EH (cell line): ENCODE measurements at places on chromosomes 7 and 10.

DNA sequence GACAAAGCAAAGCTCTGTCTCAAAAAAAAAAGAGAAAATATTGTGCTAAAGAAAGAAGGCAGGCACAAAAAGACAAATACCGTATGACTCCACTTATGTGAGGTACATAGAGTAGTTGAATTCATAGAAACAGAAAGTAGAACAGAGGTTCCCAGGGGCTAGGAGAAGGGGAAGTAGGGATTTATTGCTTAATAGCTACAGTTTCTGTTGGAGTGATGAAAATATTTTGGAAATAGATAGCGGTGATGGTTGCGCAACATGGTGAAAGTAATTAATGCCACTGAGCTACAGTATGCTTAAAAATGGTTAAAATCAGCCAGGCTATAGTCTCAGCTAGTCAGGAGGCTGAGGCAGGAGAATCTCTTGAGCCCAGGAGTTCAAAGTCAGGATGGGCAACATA, 18.5 kb upstream of the NPFFR1 start:
- DNase-seq, result peak; percentile 48

DNA sequence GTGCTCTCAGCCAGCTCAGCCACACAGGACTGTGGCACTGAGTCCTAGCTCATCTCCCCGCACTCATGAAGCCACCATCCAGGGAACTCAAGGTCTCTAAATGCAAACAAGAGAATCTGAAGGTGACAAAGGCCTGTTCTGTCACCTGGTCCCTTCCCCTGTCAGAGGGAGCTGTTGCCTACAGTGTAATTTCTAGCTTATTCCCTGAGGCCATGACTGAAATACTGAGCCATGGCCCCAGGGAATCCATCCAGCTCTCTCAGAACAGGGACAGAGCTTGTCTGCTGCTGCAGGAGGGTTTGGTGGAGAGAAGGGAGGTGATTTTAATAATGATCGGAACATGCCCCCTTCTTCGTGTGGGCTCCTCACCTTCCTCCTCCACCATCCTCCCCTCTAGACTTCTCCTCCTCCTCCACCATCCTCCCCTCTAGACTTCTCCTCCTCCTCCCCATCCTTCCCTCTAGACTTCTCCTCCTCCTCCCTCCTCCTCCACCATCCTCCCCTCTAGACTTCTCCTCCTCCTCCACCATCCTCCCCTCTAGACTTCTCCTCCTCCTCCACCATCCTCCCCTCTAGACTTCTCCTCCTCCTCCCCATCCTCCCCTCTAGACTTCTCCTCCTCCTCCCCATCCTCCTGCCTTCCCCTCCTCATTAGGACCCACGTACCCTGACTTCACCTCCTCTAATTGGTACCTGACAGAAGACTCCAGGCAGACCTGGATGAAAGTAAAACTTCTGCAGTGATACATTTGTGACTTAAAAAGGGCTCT, 338.0 kb upstream of the MKI67 start:
- peak; percentile 14 for DNase-seq

- peak; percentile 18 for DNase-seq
Observed at GRCh38 chr10:76998451-76998850, 639.2 kb downstream of the KCNMA1 start.

GRCh38 chr7:16774294-16774693, 20.7 kb downstream of the TSPAN13 start:
- DNase-seq, result no peak

DNA sequence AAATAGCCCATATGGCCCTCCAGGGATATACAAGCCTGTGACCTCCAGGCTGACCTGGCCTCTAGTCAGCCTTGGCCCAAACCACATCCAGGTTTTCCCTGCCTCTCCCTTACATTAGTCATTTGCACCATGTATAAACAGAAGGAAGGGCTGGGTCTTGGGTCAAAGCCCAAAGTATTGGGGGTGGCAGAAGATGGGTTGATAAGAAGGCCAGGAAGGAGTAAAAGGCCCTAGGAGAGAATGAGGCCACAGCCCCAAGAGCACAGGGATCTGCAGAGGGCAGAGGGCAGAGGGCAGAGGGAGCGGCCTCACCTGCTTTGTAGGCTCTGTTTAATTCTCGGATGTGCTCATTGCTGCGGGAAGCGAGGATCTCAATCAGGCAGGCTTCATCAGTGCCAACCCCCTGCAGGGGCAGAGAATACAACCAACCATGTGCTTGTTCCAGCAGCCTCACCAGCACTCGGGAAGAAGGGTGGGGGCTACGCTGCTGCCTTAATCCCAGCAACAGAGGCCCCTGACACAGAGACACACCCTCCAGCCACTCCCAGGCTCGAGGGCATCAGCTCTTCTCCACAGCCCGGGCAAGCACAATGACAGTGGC, 31.3 kb downstream of the PLAC9 start:
- DNase-seq, result peak; percentile 90

GRCh38 chr7:4042402-4043045, 639.6 kb upstream of the FOXK1 start:
- no peak for DNase-seq

DNA sequence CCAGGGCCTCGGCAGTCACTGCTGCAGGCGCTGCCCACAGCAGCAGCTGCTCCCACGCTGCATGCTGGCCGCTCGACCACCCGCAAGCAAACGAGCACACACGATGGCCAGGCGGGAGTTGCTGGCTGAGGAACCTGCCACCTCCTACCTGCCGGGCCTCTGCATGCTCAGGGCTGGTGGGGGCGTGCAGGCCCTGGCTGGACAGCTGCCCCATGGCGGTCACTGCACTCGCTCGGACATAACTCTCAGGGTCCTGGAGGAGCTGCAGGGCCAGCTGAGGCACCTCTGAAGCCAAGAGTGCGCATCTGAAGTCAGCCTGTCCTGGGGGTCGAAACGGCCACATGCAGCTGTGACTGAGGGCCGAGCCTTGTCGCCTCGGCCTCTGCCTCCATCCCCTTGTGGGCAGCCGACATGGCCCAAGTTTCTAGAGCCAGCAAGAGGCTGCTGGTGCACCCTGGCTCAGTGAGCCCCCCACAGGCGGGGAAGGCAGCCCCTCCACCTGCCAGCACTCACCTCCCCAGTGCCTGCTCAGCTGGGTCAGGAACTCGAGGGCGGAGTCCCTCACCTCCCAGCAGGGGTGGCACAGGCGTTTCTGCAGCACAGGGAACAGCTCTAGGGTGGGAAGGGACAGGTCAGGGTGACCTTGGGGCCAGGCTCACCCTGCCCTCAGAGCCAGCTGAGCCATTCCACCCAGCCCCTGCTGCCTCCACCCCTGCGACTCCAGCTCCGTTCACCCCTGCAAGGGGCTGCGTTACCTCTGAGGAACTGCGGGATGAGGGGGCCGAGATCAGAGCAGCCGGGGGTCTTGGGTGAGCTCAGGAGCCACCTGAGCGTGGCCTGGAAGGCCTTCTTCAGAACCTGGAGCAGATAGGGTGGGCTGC, 16.1 kb downstream of the BRAT1 start:
- no peak for DNase-seq

DNA sequence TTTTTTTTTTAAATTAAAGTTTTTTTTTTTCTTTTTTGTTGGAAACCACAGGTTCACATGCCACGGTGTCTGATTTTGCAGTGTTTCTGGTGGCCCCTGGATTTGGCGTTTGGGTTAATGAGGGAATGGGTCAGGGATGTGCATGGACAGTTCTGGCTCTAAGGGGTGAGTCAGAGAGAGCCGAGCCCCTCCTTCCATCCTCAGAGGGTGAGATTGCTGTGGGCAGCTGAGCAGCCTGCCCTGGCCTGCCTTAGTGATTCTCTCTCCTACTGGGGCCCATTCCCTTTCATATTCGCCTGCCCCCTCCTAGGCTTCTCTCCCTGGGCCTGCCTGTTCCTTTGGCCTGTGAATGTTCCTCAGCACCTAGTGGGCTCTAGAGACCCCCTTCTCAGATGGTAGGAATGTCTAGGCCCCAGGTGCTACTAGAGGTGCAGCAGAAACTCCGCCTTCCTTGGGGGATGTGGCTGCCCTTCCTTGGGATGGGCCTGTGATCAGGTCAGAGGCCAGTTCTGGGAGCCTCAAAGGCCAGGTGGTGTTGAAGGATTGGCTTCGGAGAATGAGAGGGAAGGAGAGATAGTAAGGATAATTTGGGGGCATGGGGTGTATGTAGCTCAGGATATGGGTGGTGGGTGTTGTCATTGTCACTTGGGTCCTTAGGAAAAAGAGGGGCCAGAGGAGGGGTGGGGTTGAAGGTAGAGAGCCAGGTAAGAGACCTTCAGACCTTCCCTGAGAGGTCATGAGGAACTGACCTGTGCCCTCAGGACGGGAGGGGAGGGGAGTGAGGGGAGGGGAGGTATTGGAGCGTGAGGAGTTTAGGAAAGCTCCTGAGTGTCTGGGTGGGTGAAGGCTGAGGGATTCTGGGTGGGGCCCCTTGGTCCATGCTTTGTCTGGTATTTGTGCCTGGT, 19.8 kb downstream of the TSPAN14 start:
- peak; percentile 46 for DNase-seq

- DNase-seq, result no peak
Observed at GRCh38 chr7:23105086-23105643, 420 bp upstream of the KLHL7 start.

DNA sequence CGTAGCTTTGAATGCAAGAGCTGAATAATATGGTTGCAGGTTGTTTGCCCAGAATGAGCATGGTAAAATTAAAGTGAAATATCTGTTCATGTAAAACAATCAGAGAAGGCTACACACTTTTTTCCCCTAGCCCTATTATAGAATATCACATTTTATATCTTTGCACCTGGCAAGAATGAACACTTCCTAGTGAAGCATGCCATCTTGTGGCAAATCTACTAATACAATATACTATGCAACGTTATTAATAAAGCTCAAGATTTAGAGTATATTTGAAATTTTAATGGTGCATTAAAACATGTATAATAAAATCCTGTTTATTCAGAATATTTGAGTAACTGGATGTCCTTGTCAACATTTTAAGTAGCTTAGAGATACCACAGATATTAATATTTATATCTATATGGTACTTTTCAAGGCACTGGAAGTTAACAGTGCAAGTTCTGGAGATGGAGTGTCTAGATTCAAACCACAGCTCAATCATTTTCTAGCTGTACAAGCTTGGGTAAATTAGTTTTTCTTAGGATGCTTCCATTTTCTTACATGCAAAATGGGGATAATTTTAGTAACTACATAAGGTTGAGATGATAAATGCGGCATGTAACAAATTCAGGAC, 643.1 kb upstream of the SEMA3D start:
- DNase-seq, result peak; percentile 5

DNA sequence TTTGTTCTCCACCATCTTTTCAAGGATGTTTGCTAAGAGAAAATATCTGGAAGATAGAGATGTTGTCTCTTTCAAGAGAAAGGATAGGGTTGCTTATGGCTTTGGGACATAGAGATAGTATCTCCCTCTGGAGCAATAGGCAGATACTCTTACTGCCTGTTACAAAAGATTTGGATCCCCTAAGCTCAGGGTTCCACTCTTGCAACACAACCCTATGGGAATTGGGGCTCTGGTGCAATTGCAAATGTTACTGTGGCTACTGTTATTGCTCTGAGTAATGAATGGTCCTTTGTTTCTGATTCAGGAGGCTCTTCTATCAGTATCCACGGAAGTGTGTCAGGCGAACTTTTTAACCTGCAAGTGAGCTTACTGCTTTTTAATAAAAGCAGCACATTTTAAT, 88.8 kb downstream of the GPR85 start:
- DNase-seq, result no peak

- no peak for DNase-seq
Observed at GRCh38 chr7:156147104-156147503, 334.8 kb upstream of the SHH start.

GRCh38 chr7:139695588-139695987, 82.2 kb downstream of the HIPK2 start:
- peak; percentile 56 for DNase-seq
